ENCODE measurements at places on chromosomes 11 and 22. TPM values are rescaled to one million over a fixed set of nuclear protein-coding genes. Genes with fewer than 3 reads are reported as not detected.

The RIN1 gene
- total RNA-seq: 27.1 TPM

The CCDC116 gene
- 0.36 TPM for total RNA-seq

The SPDYC gene
- total RNA-seq: not detected

The SCGB2A2 gene
- total RNA-seq: not detected

The TIMM10 gene
- total RNA-seq: 25.7 TPM

The EXPH5 gene
- under 0.01 TPM for total RNA-seq
